RPMI7951 (cell line): ENCODE measurements at places on chromosomes 4 and X. TPM values are rescaled to one million over a fixed set of nuclear protein-coding genes. Genes with fewer than 3 reads are reported as not detected.

Gene GPR173
- 1.4 and 2.4 TPM in 2 replicates for total RNA-seq

Gene PLXNA3
- total RNA-seq, result 3.9 and 5.4 TPM in 2 replicates

Gene MXRA5
- total RNA-seq, result 10.6 and 12.7 TPM in 2 replicates

Gene GPR50
- total RNA-seq, result not detected in 2 replicates

Gene NKX3-2
- total RNA-seq, result 0.96 and 0.98 TPM in 2 replicates

Gene REPS2
- 1.1 and 1.2 TPM in 2 replicates for total RNA-seq

Gene FOXP3
- not detected in 2 replicates for total RNA-seq

Gene BANK1
- total RNA-seq, result not detected in 2 replicates

Gene MAGEC2
- 170 and 184 TPM in 2 replicates for total RNA-seq

Gene RASL11B
- total RNA-seq, result 1.2 and 1.9 TPM in 2 replicates

Gene HDX
- total RNA-seq, result 3.9 and 4.9 TPM in 2 replicates

Gene BMP3
- total RNA-seq, result under 0.01 TPM in 1 of 2 replicates, not detected in the other

Gene TMPRSS11B
- total RNA-seq, result not detected in 2 replicates

Gene PPP1R2C
- total RNA-seq, result not detected in 2 replicates

Gene MSX1
- total RNA-seq, result 6.4 and 7.6 TPM in 2 replicates
